ENCODE measurements at places on chromosomes 16 and 17.
A peak's percentile ranks its signal among the peaks of the same experiment; 100 is the strongest.

- DNase-seq, result no peak
Measured at GRCh38 chr17:73155410-73156165, 9.2 kb upstream of the SSTR2 start.

DNA sequence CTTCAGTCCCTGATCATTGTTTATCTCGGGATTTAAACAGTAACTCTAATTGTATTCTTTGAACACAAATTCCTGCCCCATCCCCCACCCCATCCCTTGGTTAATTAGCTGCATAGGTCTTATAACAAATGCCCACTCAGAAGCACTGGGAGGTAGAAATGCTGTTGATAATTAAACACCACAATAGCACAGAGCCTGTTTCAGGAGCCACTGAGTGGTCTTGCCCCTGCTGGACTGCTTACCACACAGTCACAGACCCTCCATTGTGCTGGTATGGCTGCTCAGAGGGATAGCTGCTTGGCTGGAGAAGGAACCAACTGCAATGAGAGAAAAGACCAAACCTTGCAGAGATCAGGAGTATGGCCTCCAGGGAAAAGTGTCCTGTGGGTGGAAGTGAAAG lies 214.1 kb downstream of the ANKFN1 start:
- DNase-seq, result no peak

- no peak for DNase-seq
Measured at GRCh38 chr16:54488729-54489128, 202.1 kb upstream of the IRX3 start.

GRCh38 chr16:30032083-30032819 lies 1.2 kb upstream of the TLCD3B start:
- peak; percentile 89 for DNase-seq

DNA sequence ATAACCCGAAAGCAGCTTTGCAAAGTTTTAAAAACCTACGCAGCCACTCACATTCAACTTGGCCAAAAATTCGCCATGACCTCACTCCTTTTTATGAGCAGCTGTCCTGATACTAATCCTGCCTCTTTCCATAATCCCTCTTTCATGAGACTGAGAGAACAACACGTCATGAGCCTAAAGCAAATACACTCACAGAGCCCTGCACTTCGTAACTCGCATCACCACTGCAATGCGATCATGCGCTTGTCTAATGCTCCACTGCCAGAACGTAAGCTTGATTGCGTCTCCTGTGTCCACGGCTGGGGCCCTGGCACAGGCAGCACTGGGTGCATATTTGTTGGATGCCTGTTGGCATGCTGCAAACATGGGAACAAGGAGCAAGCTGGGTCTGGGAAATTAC lies 36.2 kb downstream of the CDRT4 start:
- no peak for DNase-seq

DNA sequence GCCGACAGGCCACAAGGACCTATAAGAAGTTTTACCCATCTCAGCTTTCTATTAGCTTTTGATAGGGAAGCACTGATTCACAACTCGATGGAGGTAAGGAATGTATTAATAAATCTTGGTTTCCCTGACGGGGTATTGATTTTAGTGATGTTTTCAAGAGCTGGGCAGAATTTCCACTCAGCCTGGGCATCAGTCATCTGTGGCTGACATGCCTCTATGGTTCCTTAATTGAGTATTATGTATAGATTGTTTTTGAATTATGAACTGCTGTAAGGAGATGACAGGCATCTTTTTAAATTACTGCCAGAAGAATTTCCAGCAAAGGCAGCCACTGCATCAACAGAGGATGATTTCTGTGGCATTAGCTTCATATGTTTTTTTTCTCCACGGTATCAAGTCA lies 128.6 kb downstream of the CPPED1 start:
- DNase-seq, result no peak

DNA sequence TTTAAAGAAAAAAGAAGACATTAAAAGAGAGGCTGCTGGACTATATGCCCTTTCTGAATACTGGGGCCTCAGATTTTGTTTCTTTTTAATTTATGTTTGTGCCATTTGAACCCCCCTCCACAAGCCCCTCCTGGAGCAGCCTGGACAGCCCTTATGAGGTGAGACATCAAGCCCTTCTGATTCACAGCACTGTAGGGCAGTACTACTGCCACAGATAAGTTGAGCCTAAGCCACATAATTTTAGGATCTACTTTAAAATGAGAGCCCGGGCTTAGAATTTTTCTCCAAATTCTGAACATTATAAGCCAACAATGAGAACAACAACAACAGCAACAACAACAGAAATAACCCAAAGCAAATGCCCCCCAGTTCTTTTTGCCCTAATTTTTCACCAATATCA lies 256.9 kb upstream of the SALL1 start:
- no peak for DNase-seq

DNA sequence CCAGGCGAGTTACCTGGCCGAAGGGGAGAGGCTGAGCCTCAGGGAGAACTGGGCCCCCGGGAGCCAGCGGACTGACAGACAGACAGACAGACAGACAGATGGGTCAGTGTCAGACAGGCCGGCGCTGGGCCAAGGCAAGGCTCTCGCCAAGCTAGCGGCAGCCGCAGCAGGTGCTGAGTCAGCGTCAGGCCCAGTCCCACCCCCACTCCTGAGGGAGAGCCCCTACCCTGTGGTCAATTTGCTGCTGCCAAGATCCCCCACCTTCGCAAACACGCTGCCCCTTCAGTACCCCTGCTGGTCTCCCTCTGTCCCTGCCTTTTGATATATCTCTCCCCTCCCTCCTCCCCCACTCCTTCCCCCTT lies 1.5 kb downstream of the FGF11 start:
- DNase-seq, result peak; percentile 25

DNA sequence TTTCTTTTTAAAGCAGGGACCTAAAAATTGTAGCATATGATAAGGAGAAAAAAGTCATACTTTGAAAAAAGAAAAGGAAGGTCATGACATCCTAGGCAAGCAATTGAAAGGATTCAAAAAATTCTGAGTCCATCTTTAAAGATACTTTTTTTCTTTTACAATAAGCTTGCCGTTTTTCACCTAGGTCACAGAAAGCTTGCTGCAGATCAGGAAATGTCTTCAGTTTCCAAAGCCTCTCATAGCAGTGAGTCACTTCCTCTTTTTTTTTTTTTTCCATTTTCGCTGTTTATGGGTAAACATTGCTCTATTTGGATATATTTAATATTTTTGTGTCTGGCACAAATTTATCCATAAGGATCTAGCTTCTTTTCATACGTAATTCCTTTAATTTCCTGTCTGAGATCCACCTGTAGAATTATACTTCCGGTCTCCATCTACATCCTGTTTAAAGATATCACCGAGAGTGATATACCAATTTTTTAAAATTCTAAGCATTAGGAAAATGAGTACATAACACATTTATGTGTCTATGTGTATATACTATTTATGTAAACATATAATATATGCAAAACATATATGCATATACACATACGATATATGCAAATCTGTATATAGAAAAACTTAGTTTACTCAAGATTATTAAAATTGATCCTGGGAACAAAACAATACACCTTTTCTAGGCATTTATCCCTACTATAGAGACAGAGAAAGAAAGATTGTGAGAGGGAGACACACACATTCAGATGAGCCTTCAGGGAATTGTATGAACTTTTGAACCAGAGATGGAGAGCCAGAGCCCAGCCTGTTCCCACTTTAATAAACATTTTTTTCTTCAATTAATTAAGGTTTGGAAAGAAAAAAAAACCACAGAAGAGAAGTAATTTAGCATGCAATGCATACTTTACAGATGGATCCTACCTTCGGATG lies 134.4 kb downstream of the SKAP1 start:
- DNase-seq, result no peak

DNA sequence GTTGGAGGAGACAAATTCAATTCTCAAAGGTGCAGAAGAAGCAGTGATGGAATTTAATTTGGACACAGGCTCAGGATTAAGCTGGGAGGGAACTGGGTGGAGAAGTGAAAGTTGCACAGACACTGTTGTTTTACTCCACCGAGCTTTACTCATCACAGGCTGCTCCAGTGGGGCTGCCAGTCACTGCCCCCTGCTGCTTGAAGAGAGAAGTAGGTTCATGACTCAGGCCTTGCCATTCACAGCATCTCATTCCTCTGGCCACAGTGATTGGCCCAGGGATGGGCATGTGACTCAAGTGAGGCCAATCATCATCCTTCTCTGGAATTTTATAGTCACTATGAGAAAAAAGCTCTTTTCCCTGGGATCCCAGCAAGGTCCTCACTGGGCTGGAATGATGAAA lies 11.8 kb downstream of the GNAO1 start:
- DNase-seq, result peak; percentile 53

- no peak for DNase-seq
Measured at GRCh38 chr16:65120831-65121721, 787 bp downstream of the CDH11 start.

DNA sequence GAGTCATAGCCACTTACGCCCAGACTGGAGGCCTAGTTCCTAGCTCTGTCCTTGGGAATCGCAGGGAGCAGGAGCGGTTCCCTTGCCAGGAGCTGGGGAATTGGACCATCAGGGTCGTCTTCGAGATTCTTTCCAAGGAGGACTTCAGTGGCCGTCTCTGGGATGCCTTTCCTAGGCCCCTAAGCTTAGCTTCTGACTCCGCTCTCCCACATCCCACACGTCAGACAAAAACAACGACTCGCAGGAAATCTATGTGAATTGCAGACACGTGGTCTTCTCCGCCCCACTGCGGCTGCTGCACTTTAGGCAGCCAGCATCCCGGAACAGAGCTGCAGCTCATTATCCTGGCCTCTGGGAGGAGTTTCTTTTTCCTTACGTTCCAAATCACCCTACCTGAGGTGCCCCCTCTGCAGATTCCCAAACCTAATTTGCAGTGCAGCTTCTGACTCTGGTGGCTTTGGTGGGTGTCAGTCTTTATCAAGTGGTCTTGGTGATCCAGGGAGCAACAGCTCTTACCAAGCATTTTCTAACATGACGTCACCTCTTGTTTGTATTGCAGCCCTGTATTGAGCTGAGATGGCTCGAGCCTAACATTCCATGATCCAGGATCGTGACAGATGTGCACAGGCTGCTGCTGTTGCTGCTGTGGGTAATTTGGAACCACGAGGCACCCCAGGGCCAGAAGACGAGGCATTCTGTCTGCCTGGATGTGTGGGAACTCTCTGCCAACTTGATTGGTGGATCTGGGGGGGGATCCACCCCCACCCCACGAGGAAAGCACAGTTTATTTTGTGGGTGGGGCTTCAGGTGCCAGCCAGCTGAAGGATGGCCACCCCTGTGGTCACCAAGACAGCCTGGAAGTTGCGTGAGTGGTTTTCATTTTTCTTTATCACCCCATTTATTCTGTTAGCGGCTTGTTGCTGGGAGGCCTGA lies 1.1 kb downstream of the KATNB1 start:
- peak; percentile 64 for DNase-seq

DNA sequence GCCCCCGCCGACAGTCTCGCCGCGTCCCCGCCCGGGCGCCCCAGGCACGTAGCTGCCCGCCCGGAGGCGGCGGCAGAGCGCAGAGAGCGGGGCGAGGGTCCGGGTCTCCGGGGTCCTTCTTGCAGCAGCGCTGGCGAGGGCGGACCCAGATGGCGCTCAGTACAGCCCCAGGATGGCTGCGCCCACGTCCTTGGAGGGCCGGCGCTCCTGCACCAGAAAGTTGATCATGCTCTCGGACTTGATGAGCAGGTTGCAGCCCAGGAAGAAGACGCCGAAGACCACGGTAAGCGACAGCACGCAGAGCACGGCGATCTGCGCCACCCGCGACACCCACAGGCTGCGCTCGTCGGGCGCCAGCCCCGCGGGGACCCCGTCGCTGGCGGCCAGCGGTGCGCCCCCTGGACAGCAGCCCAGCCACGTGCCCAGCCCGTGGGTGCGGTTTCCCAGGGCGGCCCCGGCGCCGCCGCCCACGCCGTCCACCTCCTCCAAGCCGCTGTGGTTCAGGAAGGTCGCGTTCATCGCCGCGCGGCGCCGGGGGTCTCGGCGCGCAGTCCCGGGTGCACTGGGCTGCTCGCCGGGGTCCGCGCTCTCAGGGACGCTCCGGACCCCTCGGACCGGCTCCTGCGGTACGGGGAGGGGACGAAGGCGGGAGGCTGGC lies 435 bp downstream of the RPRML start:
- peak; percentile 31 for DNase-seq

GRCh38 chr16:27473101-27473900 lies 71.3 kb downstream of the IL21R start:
- no peak for DNase-seq

GRCh38 chr17:70517816-70518215 lies 348.5 kb downstream of the KCNJ2 start:
- no peak for DNase-seq

DNA sequence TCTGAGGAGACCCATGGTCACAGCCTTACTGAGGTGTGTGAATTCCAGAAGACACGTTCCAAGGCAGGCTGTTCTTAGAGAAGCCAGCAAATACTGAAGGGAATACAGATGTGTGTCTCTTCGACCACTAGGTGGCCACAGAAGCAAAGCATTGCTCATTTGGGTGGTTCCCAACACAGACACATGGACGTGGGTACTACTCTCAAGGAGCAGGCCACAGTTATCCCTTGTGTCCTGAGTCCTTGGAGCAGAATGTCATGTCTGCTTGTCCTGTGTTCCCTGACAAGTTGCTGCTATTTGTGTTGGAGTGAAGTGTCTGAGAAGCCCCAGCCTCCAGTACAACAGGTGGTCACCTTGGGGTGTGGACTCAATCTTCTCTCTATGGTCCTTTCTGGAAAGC lies 30.3 kb downstream of the HMOX2 start:
- peak; percentile 69 for DNase-seq

GRCh38 chr17:70922268-70922667 lies 752.9 kb downstream of the KCNJ2 start:
- DNase-seq, result no peak

DNA sequence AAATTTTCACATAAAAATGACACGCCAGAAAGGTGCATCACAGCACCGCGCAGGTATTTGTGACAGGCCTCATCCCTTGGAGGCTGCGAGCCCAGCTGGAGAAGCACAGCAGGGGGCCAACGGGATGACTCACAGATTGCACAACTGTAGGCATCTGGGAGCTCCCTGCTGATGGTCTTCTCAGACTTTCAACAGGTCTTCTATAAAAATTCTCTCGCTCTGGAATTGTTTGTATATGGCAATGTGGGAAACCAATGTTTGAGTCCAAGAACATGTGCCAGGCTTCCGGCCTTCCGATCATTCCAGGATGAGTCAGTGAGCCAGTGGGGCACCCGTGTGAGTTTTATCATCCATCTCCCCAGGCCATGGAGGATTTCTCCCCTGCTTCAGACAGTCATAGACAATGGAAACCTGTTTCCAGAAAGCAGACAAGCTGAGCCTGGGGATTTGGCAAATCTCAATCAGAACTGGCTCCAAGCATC lies 24.1 kb upstream of the ADORA2B start:
- DNase-seq, result peak; percentile 35

GRCh38 chr16:68492543-68493411 lies 44.5 kb upstream of the SMPD3 start:
- DNase-seq, result no peak

DNA sequence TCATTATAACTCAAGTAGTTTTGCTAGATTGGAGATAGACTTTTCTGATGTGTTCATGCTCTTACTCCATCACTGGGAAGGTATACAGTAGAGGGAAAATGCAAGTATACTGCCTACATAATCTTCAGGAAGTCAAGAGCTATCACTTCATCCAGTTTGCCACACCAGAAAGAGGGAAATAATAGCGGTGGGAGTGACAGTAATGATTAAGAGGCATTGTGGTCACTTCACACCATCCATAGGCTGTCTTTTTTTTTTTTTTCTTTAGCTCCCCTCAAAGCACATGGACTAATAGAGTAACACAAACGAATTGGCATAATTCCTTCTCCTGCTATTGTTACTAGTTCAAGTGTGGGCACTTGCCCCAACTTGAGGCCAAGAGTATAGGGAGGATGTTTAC lies 28.4 kb upstream of the HLF start:
- DNase-seq, result no peak

- no peak for DNase-seq
Measured at GRCh38 chr16:27318392-27319256, 4.8 kb downstream of the IL4R start.
